ENCODE measurements at places on chromosomes 6 and 20.
A peak's percentile ranks its signal among the peaks of the same experiment; 100 is the strongest.

GRCh38 chr6:3359973-3360726 lies 96.7 kb downstream of the SLC22A23 start:
- no peak for DNase-seq

GRCh38 chr6:47455533-47456209 lies 21.9 kb upstream of the CD2AP start:
- DNase-seq = no peak

DNA sequence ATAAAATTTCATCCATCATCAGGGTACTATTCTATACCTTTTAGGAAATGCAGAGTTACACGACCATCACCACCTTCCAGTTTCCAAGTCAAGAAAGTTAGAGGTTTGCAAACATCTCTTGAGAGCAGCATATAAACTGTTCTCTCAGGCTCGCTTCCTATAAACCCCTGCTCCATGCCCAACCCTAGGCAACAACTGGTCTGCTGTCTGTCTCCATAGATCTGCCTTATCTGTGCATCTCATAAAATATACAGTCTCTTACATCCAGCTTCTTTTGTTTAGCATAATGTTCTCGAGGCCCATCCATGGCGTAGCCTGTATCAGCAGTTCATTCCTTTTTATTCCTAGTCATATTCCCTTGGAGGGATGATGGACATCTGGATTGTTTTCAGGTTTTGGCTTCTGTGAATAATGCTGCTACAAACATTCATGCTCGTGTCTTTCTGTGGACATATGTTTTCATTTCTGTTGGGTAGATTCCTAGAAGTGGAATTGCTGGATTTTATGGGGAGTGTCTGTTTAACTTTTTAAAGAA lies 6.1 kb downstream of the PTPRT start:
- no peak for DNase-seq

DNA sequence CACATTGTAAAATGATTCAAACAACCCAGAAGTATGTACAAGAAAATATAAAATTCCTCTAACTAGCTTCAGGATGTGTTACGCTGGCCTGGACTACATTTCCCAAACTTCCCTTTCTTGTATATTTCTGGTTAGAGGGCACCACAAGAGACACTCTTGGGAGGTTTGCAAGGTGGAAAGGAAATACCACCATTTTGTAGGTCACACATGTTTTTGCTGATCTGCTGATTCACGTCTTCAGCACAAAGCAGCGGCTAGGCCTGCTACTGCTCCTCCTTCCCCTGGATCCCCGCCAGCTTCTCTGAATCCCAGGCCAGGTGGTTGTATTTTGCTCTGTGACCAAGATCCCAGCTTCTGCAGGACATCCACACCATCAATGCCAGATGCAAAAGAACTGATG lies 104.2 kb downstream of the AGPAT4 start:
- peak; percentile 65 for DNase-seq

DNA sequence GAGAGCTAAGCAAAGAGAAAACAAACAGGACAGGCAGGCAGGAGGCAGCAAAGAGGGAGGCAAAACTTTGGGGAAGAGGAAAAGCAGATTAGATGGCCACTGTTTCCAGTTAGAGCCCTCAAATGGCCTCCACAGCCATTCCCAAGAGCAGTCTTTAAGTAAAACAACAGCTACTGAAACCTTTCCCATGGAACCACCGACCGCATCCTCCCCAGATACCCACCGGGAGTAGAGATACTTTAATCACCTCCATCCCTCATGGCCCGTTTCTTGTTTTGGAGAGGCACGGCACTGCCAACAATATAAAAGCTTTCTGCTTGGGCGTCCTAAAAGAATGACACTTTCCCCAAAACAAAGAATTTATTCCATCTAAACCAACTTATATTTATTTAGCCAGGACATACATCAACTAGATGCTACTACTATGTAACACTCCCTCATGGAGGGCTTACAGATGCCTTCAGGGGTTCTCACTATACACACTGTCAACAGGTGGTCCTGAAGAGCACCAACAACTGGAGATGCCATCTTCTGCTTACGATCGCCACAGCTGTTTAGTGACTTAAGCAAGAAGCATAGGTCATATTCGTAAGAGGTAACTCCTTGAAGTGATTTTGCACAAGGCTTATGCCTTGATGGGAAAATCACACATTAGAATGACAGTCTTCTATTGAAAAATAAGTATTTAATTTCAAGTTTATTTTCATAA lies 43.4 kb downstream of the CNKSR3 start:
- no peak for DNase-seq

DNA sequence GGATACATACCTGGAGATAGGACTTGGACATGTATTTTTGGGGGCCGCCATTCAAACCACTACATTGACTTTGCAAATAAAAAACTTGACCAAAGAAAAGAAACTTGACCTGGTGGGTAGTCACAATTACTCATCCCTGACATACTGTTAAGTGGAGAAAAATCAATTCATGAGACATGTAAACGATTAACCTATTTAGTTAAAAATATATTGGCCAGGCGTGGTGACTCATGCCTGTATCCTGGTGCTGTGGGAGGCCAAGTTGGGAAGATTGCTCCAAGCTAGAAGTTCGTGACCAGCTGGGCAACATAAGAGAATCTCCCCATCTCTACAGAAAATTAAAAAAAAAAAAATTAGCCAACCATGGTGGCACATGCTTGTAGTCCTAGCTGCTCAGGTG lies 2.5 kb upstream of the SRSF12 start:
- no peak for DNase-seq

- no peak for DNase-seq
Measured at GRCh38 chr6:140825731-140826130, 1307.0 kb upstream of the GJE1 start.
